ENCODE measurements at places on chromosomes 6 and 20.
A peak's percentile ranks its signal among the peaks of the same experiment; 100 is the strongest.

- DNase-seq: no peak
Observed at GRCh38 chr20:63025534-63026331, 19.0 kb upstream of the BHLHE23 start.

- no peak for DNase-seq
Observed at GRCh38 chr6:17965397-17965796, 22.0 kb downstream of the KIF13A start.

DNA sequence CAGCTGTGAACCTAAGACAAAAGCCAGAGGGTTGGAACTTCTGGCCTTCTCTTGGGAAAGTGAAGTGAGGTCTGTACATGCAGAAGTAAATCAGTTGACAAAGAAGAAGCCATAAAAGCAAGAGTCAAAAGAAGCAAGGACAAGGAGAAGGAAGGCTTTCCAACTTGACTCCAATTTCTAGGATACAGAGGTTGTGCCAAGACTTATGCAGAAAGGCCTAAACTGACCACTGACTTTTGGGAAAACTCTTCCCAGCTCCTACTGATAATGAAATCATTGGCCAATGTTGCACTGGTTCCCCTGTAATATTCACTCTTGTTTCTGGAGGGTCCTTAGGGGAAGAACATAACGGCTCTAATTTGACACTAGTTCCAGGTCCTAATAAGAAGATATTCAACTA, 29.3 kb upstream of the NT5E start:
- DNase-seq: no peak

DNA sequence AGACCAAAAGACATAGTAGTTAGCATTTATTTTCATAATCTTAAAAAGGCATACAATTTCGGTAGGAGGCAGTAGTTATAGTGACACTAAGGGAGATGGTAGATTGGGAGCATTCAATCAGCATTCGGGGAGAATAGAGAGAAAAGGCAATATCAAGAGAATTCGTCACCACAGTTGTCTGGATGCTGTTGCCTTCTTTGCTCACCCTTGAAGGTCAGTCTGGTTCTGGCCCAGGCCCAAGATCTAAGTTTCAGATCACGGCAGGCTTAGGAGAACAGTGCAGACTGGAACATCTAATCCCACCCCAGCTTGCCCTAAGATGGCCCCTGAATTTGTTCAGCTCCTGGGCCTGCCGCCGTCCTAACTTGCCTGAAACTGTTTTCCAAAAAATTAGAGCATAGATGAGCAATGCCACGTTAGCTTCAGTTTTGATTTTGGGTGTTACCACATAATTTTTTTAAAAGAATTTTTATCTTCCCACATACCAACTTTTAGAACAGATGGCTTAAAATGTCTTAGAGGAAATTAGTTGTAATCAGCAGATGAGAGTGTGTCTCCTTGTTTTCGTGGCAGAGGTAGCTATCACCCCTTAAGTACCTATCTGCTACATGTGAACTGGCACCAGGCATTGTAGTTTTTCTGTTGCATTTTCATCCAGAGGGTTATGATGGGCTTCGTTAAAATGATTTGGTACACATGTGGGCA, 8.3 kb upstream of the CEP85L start:
- no peak for DNase-seq

GRCh38 chr20:50095476-50096078, 17.4 kb downstream of the UBE2V1 start:
- no peak for DNase-seq

GRCh38 chr20:64035933-64036345, at the start of gene C20orf204:
TSS of gene C20orf204 (plus strand) at chr20:64036182. CDS start at chr20:64036324, 142 bp downstream.
- no peak for DNase-seq

GRCh38 chr6:125193208-125193607, 39.6 kb downstream of the TPD52L1 start:
- no peak for DNase-seq

- DNase-seq: no peak
Observed at GRCh38 chr6:108608453-108609275, 47.9 kb downstream of the FOXO3 start.

DNA sequence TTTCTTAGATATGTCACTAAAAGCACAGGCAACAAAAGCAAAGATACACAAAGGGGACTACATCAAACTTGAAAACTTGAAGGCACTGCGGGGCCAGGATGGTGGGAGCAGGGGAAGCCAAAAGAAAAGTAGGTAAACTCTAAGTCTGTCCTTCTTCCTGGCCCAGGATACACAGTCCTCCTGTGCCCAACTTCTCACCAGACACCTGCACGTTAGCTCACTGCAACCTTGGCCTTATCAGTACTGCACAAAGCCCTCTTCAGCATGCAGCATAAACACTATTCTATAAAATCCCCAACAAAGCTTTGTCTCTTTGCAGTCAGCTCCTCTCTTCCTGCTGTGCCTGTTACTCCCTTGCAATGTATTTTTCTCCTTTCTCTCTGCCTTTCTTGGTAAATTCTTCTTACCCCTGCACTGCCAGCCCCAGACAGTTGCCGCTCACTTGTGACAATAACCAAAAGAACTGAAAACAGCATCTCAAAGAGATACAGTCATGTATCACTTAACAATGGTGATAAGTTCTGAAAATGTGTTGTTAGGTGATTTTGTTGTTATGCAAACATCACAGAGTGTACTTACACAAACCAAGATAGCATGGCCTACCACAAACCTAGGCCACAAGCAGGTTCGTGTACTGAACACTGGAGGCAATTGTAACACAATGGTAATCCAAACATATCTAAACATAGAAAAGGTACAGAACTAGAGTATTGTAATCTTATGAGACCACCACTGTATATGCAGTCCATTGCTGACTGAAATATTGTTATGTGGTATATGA, 51.2 kb downstream of the NINL start:
- DNase-seq: no peak

DNA sequence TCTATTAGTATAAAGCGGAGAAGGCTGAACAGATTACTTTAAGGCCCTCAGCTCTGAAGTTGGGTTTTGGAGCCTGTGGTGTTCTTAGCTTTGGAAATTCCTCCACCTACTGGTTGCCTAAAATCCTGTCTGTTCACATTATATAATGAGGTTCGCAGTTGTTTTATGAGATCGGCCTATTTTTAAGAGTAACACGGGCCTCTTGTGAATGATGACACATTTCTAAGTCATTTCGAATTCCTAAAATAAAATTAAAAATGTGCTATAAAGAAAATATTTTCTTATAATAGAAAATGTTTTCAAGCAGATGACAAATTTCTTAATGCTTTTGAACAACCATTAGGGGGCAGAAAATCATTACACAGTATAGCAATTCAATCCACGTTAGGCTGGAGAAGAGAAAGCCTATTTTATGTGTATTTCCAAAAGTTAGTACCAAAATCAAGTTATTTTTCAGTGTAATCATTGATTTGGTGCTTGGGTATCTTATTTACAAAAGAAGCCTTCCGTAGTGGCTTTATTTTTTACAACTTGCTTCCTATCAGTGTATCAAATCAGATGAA, 15.8 kb upstream of the FAM8A1 start:
- DNase-seq: peak; percentile 48

GRCh38 chr20:33408716-33409654, 7.7 kb upstream of the CDK5RAP1 start:
- no peak for DNase-seq

GRCh38 chr6:116476002-116476678, 15.0 kb downstream of the CALHM6 start:
- DNase-seq: no peak

DNA sequence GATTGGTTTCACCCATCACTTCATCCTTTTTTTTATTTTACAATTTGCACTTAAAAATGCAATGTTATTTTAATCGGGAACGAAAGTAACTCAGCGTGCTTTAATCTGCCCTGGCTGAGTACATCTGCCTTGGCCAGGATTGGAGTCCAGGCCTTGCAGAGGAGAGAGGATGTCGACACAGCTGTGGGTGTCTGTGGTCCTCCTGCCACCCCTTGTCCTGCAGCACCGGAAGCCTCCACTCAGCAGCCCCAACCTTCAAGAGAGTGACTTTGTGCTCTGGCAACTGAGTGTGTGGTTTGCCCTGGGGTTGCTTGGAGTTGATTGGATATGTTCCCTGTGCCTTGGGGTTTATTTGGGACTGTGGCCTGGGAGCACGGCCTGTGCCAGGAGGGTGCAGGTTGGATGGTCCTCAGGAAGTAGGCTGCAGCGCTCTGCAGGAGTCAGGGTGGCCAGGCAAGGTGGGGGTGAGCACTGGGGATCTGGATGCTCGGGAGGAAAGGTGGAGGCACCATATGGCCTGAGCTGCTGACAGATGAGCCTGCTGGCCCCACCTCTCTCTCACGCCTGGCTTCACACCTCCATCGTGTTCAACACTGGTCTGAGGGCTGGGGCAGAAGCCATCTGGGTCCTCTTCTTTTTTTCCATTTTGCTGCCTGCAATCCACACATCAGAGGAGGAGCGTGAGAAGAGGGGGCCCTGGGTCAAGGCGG, 4.3 kb downstream of the MYT1 start:
- DNase-seq: no peak

DNA sequence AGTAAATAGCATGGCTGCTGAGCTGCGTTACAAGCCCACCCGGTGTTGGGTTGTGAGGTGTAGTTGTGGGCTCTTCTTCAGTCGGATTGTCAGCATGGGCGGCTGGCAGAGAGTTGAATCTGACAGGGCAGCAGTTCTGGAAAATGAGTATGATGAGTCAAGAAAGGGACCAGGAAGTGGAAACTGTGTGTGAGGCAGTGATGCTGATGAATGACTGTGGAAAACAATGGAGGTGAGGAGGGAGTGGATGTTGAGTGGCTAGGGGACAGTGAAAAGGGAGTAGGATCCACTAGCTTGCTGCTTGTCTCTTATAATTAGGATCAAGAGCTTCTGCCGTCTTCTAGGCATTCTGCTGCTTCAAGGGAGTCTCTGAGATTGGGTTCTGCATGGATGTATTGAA, 154.3 kb downstream of the ESR1 start:
- DNase-seq: no peak

GRCh38 chr20:44120676-44121425, 66.1 kb downstream of the JPH2 start:
- DNase-seq: no peak

- no peak for DNase-seq
Observed at GRCh38 chr6:100678027-100678426, 203.1 kb downstream of the ASCC3 start.

DNA sequence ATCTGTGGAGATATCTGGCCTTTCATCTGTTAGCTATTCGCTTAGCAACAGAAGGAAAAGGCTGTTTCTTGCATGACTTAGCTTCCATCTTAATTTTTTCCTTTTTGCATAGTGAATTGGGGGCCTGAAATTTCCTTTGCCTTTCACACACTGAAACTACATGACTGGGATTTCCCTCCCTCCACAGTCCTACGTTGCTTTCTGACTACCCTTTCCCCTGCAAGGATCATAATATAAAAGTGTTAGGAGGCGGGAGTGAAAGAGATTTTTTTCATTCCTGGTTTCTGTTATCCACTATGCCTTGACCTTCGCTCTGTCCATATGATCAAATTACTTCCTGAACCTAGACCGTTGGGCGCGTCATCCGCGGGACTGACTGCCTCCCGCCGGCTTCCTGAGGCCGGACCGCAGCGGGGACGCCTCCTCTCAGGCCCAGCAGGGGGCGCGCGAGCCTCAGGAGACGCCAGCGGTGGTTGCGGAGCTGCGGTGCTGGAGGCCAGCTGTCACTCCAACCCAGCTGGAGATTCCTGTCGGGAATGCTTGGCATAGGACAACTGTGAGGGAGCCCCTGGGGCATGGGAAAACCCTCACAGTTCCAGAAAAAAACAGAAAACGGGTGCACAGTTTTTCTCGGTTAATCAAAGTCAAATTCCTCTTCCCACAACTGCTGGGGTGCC, 55.6 kb downstream of the MEP1A start:
- DNase-seq: peak; percentile 38

DNA sequence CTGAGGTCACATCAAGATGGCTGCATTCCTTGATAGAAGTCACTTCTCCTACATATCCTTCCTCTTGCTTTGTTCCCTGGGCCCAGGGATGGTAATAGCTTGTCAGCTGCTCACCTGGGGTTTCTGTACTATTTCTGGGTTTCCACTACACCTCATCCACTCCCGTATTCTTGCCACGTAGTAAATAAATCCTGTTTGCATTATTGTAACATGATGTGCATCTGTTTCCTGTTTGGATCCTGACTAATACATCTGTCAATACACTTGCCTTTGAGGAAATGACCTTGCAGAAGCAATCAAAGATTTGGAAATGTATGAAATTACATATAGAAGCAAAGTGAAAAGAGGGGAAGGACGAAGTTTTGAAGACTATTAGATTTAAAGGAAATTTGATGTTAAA, 619.0 kb downstream of the PHF3 start:
- no peak for DNase-seq

DNA sequence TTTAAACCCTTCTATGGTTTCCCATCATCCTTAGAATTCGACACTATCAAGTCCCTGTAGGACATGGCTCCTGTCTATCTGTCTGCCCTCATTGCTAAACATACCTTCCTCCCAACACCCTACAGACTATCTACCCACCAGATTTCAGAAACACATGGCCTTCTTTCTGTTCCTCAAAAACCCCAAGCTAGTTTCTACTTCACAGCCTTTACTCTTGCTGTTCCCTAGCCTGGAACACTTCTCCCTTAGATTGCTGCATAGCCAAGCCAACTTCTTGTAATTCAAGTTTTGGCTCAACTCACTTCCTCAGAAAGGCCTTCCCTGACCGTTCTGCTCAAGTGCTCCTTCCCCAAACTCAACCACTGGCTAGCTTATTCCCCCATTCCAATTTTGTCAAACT, 156.2 kb downstream of the BTBD9 start:
- DNase-seq: no peak

- no peak for DNase-seq
Observed at GRCh38 chr6:123323452-123324329, 313.1 kb downstream of the TRDN start.

DNA sequence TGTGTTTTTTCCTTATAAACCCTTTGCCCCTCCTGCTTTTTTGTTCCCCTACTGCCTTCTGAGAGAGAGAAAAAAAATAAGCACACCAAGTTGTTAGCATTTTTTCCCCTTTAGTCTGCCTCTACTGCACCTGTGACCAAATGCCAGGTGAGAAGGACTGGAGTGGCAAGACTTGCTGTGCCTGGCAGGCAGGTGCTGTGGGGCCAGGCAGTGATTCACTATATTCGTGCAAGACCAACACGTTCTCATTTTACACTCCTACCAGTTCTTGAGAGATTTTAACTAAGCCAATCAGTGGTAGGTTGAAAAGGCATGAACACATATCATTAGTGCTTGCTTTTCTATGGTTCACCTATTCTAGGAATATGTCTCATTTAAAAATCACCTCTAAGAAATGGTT, 109.7 kb downstream of the FIG4 start:
- no peak for DNase-seq

DNA sequence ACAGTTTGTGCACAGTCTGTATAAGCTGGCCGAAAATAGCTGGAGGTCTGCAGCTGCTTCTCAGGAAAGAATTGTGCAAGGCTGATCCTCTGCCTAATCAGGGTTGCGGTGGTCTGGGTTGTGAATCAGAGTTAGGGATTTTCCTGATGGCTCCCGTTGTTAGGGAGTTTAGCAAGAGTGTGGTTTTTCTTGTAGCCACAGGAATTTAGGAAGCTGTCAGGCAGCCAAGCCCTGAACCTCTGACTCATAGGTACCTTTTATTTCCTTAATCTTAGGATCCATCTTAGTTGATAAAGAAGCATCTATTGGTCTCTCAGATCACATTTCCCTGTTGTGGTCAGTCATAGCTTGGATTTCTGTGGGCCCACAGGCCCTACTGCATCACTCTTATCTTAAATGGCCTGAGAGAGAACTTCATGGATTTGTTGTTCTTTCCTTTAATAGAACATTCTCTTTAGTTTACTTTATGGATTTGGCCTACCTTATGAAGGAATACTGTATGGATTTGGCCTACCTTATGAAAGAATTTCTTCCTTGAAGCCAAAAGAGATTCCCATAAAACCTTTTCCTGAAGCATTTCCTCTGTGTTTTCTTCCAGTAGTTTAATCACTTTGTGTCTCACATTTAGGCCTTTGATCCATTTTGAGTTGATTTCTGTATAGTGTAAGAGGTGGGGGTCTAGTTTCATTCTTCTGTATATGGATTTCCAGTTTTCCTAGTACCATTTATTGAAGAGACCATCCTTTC, 10.3 kb downstream of the KIF25 start:
- DNase-seq: no peak
